Dermis blood vessel endothelial cell (primary cell): ENCODE measurements at places on chromosomes 6 and 20. TPM values are rescaled to one million over a fixed set of nuclear protein-coding genes. Genes with fewer than 3 reads are reported as not detected.

GRCh38 chr20:5770987-5771318 lies 20.8 kb downstream of the SHLD1 start:
- no peak for DNase-seq

DNA sequence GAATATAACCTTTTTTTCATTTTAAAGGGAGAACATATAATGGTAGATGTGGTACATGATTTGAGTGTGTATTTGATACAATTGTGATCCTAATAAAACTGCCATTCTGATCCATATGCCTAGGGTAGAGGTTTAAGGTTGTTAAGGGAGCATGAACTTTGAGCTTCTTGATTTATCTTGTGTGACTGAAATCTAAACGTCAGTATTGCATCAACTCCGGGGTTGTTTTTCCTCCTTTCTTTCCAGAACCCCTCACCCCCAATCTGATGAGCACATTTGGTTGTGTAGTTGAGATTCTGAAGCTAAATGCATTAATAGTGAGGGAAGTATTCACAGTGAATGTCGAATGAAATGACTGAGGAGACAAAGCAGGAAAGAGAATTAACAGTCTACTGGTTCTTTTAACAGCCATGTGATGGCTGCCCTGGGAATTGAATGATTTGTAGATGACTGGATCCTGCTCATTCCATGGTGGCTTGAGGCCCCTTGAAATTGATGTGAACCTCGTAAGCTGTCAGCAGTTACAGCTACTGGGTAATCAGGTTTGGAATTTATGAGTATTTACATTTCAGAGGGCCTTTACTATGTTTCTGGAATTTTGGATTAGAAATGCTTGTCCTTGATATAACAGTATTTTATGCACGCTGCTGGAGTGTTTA lies 44.8 kb downstream of the FARS2 start:
- no peak for DNase-seq

- no peak for DNase-seq
Observed at GRCh38 chr6:158033751-158034702, 52.4 kb downstream of the SYNJ2 start.

CALHM6 gene
- 0.33 and 0.85 TPM in 2 replicates for total RNA-seq

NKX2-2 gene
- total RNA-seq, result not detected in 2 replicates

OVOL2 gene
- not detected in 2 replicates for total RNA-seq

CLIC5 gene
- under 0.01 and 0.09 TPM in 2 replicates for total RNA-seq
